ENCODE measurements at places on chromosomes 2 and 18.

- no peaks in the 10 kb centered on the region for H3K36me3 ChIP-seq
- H3K4me3 ChIP-seq, result no peak overlapping the region
- DNase-seq, result no peak
- no peaks in the 10 kb centered on the region for H3K4me1 ChIP-seq
Measured at GRCh38 chr2:146131785-146132184, 1611.9 kb upstream of the ZEB2 start.

DNA sequence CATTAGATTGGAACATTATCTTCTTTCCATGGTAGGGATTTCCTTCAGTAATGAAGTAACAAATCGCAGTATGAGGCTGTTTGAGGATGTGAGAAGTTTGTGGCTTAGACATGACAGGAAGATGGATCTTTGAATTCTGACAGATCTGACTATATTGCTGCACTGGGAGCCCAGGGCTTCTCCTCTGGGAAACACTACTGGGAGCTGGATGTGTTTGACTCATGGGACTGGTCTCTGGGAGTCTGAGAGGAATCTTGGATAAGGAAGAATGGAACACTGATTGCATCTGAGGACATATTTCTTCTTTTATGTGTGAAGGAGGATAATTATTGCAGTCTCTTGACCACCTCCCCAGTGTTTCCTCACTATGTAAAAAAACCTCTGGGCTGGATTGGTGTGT lies 77.2 kb upstream of the ST6GAL2 start:
- H3K27ac ChIP-seq, result no peak overlapping the region
- H3K36me3 ChIP-seq, result no peaks in the 10 kb centered on the region
- H3K27me3 ChIP-seq, result no peaks in the 10 kb centered on the region
- DNase-seq, result no peak

- H3K27me3 ChIP-seq, result no peaks in the 10 kb centered on the region
- DNase-seq, result no peak
- H3K27ac ChIP-seq, result peak overlapping the region; percentile 94
- peak overlapping the region; percentile 56 for H3K4me3 ChIP-seq
- H3K4me1 ChIP-seq, result peaks cover 96% of the 10 kb centered on the region
Measured at GRCh38 chr2:98479959-98480524, 35.4 kb downstream of the INPP4A start.

DNA sequence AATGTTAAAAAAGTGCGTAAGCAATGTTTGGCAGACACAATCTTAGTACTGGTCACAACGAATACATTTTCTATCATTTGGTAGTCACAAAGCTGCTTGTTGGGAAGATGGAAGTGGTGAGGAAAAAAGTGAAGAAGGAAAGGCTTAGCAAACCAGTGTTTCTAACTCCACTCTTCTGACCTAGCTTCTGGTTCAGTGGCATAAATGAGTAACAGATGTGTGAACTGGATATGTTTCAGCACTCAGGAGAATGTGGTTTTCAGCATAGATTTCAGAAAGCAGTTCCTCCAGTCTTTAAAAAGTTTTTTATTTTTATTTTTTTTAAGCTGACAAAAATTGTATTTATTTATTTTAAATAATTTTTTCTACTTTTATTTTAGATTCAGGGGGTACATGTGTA lies 357.1 kb downstream of the CPS1 start:
- H3K4me1 ChIP-seq, result no peaks in the 10 kb centered on the region
- H3K36me3 ChIP-seq, result no peaks in the 10 kb centered on the region
- H3K4me3 ChIP-seq, result no peak overlapping the region
- H3K27ac ChIP-seq, result no peak overlapping the region
- H3K27me3 ChIP-seq, result no peaks in the 10 kb centered on the region

GRCh38 chr2:173970516-173970924 lies 5.3 kb upstream of the SP3 start:
- H3K36me3 ChIP-seq, result no peaks in the 10 kb centered on the region
- H3K27ac ChIP-seq, result no peak overlapping the region
- DNase-seq, result no peak
- peaks cover 11% of the 10 kb centered on the region for H3K4me1 ChIP-seq
- no peak overlapping the region for H3K4me3 ChIP-seq
- peaks cover 9% of the 10 kb centered on the region for H3K27me3 ChIP-seq

DNA sequence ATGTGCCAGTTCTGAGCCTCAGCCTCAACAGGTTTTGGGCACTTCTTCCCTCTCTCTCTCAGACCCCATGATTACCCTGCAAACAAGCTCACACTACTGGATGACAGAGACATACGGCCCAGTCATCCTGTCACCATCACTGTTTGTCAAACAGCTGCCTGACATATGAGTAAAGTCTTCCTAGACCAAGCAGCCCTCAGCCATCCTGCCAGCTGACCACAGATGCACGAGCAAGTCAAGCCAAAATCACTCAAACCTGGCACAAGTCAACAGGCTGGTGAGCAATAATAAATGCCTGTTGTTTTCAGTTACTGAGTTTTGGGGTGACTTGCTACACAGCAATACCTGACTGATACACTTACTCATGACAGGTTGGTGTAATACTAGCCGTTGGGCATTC lies 75.5 kb upstream of the KLF7 start:
- peaks cover 1% of the 10 kb centered on the region for H3K36me3 ChIP-seq
- peaks cover 1% of the 10 kb centered on the region for H3K27me3 ChIP-seq
- no peak overlapping the region for H3K27ac ChIP-seq

DNA sequence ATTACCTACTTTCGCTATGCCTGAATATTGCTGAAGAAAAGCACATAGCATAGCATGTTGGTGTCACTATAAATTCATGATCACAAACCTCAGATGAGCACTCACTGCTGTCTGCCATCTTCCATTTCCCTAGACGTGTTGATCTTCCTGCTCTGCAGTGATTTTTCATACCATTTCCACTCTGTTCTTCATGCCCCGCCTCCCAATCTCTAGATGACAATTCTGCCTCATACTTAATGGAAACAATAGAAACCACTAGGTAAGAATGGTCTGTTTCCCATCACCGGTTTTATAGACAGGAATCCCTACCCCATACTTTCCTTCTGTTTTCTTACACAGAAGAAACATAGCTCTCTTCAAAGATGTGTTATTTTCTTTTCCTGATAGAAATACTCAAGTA lies 63.8 kb downstream of the PIK3C3 start:
- peaks cover 14% of the 10 kb centered on the region for H3K36me3 ChIP-seq
- H3K4me1 ChIP-seq, result no peaks in the 10 kb centered on the region
- no peak overlapping the region for H3K4me3 ChIP-seq
- no peaks in the 10 kb centered on the region for H3K27me3 ChIP-seq
- DNase-seq, result no peak

GRCh38 chr2:164368896-164369295 lies 252.4 kb downstream of the GRB14 start:
- DNase-seq, result no peak
- H3K4me1 ChIP-seq, result no peaks in the 10 kb centered on the region
- no peak overlapping the region for H3K27ac ChIP-seq
- no peaks in the 10 kb centered on the region for H3K36me3 ChIP-seq
- H3K27me3 ChIP-seq, result no peaks in the 10 kb centered on the region

DNA sequence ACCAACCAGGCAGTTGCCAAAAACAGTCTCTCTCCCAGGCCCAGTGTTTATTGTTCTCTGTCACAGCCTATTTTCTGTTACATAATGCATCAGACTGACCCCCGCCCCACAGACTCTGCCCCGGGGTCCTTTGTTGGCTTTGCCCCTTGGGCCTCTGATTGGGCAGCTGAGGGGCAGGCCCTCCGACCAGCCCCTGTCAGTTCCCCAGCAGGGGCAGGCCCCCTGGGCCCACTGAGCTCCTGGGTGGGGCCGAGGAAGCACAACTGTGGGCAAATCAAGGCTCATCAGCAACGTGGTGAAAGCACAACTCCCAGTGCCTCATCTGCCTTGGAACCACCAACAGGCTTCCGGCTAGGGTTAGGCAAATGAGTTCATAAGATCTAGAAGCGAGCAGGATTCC lies 160.1 kb upstream of the MYCN start:
- no peaks in the 10 kb centered on the region for H3K4me1 ChIP-seq
- DNase-seq, result no peak
- H3K27me3 ChIP-seq, result no peaks in the 10 kb centered on the region
- H3K27ac ChIP-seq, result no peak overlapping the region
- no peak overlapping the region for H3K4me3 ChIP-seq

DNA sequence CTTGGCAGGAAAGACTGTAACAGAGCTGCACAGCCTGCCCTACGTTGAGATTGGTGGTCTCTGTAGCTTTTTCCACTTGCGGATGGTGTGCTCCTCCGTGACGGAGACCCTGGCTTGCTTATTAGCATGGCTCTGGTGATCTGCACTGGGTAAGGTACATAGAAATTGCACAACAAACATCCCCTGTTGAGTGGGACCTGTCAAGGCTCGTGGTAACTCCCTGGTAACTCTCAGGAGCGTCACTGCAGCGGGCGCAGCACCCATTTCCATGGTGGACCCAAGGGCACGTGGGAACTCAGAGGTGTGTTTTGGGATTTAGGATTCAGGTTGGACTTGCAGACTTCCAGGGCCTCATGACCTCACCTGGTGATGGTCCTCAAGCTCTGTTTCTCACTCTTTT lies 1.1 kb downstream of the TRAF3IP1 start:
- no peaks in the 10 kb centered on the region for H3K36me3 ChIP-seq
- peaks cover 1% of the 10 kb centered on the region for H3K27me3 ChIP-seq
- no peak for DNase-seq
- H3K27ac ChIP-seq, result no peak overlapping the region
- peaks cover 10% of the 10 kb centered on the region for H3K4me1 ChIP-seq

DNA sequence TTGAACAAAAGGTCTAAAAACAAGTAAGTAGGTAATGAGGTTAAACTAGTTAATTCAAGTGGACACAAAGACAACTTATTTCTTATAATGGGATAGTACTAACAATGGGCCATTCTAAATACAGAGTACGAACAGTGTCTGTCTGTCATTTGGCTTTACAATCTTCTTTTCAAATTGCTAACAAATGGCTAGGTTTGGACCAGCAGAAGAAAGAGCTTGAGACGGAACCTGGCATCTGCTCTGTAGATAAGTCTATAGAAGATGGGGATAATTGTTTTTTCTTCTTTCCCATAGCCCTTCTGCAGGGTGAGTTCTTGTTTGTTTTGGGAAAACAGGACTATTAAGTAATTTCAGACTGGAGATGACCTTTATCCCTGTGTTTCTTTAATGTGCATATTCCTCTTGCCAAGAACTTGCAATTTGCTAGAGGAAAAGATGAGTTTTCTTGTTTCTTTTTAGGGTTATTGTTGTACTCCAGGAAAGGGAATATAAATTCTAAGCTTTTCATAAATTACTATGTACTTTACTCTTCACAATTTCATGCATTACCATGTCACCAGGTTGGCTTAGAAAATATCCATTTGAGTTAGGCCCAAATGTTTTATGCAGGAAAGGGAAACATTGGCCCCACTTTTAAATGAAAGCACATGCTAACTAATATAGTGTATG lies 500.5 kb upstream of the SYT4 start:
- H3K4me1 ChIP-seq, result no peaks in the 10 kb centered on the region
- H3K27ac ChIP-seq, result no peak overlapping the region
- DNase-seq, result no peak
- H3K36me3 ChIP-seq, result no peaks in the 10 kb centered on the region
- no peak overlapping the region for H3K4me3 ChIP-seq
- no peaks in the 10 kb centered on the region for H3K27me3 ChIP-seq

DNA sequence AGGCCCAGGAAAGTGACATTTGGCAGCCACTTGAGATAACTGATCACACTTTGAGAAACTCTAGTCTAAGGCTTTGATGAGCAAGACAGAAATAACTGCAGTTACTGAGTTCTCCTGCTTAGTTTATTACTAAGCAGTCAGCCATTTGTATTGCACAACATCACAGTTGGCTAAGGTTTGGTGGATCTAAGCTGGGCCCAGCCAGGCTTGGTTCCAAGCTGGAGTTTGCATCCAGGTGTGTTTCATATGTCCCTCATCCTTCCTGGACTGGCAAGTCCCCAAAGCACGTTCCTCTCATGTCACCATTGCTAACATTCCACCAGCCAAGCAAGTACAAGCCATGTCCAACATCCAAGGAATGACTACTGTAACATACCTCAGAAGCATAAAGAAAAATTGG lies 71.3 kb upstream of the ZNF532 start:
- no peaks in the 10 kb centered on the region for H3K4me1 ChIP-seq
- H3K27ac ChIP-seq, result no peak overlapping the region
- H3K36me3 ChIP-seq, result no peaks in the 10 kb centered on the region
- H3K27me3 ChIP-seq, result peaks cover 5% of the 10 kb centered on the region
- DNase-seq, result no peak

GRCh38 chr2:180759631-180760030 lies 220.8 kb upstream of the UBE2E3 start:
- H3K36me3 ChIP-seq, result no peaks in the 10 kb centered on the region

DNA sequence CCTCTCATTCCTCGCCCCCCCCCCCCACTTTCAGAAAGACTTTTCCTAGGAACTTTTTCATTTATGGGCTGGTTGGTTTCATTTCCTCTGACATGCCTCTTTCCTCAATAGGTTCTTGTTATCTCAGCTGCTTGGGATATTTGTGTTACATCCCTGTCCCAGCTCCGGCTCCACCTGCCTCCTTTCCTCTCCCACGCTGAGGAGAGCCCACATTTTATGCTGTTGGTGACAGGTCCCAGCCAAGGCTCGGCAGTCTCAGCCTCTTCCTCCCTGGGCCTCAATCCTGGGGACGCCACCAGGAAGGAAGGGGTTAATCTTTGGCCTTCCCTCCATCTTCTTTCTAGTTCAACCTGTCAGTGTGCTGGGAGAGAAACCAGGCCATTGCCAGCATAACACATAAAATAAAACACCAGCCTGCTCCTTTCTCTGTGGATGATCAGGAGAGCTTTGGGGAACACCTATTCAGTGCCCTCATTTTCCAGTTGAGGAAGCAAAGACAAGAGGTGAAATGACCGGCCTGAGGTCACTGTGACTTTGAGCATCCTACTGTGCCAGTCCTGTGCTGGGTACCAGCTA lies 216.9 kb upstream of the TNP1 start:
- peaks cover 21% of the 10 kb centered on the region for H3K4me1 ChIP-seq
- no peaks in the 10 kb centered on the region for H3K27me3 ChIP-seq
- H3K27ac ChIP-seq, result no peak overlapping the region
- H3K36me3 ChIP-seq, result no peaks in the 10 kb centered on the region
- H3K4me3 ChIP-seq, result no peak overlapping the region
- DNase-seq, result no peak

GRCh38 chr2:9765611-9766531 lies 77.4 kb upstream of the TAF1B start:
- peak overlapping the region; percentile 64 for H3K27ac ChIP-seq
- peaks cover 9% of the 10 kb centered on the region for H3K4me1 ChIP-seq
- H3K36me3 ChIP-seq, result no peaks in the 10 kb centered on the region
- no peaks in the 10 kb centered on the region for H3K27me3 ChIP-seq
- no peak for DNase-seq

DNA sequence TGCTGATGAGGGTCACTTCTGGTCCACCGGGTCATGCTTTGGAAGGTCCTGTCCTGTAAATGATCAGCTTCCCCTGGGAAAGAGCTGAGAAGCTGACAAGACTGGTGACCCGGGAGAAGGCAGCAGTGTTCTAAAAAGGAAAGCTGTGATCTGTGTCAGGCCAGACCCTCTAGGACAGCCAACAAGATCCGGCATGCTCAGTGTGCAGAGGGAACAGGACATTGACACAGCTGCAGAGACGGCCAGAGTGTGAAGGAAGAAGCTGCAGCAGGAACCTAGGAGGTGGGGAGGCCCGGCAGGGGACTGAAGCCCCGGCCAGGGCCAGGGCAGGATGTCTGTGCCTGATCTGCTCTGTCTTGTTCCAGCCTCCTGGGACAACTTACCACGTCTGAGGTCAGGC lies 372.7 kb upstream of the ID2 start:
- DNase-seq, result no peak
- peak overlapping the region; percentile 82 for H3K4me3 ChIP-seq
- H3K36me3 ChIP-seq, result no peaks in the 10 kb centered on the region
- H3K27ac ChIP-seq, result peak overlapping the region; percentile 89
- H3K4me1 ChIP-seq, result peaks cover 96% of the 10 kb centered on the region
- no peaks in the 10 kb centered on the region for H3K27me3 ChIP-seq

GRCh38 chr2:54422072-54422581 lies 34.0 kb upstream of the SPTBN1 start:
- peak overlapping the region; percentile 73 for H3K4me3 ChIP-seq
- H3K36me3 ChIP-seq, result peaks cover 6% of the 10 kb centered on the region
- H3K4me1 ChIP-seq, result peaks cover 22% of the 10 kb centered on the region

Data from natural killer cell treated with Interleukin-12 subunit alpha and Interleukin-12 subunit beta and Interleukin-15 and Interleukin-18, amount 100 ng/mL, for 72 hours (primary cell).